ENCODE measurements at places on chromosomes 1 and 21. TPM values are rescaled to one million over a fixed set of nuclear protein-coding genes. Genes with fewer than 3 reads are reported as not detected.

LDLRAD1 gene
- total RNA-seq, result 3.4 TPM

LRRC71 gene
- 7.7 TPM for total RNA-seq

- H3K27me3 ChIP-seq, result no peaks in the 10 kb centered on the region
- H3K36me3 ChIP-seq, result no peaks in the 10 kb centered on the region
- H3K4me1 ChIP-seq, result no peaks in the 10 kb centered on the region
- DNase-seq, result no peak
- H3K4me3 ChIP-seq, result no peak overlapping the region
These were observed 166.6 kb downstream of the DSCAM start for GRCh38 chr21:40680311-40680710.

- H3K27me3 ChIP-seq, result no peaks in the 10 kb centered on the region
- H3K36me3 ChIP-seq, result no peaks in the 10 kb centered on the region
- no peaks in the 10 kb centered on the region for H3K4me1 ChIP-seq
- H3K27ac ChIP-seq, result no peak overlapping the region
These were observed 198.8 kb upstream of the C8B start for GRCh38 chr1:57164584-57164983.

CADM3 gene
- total RNA-seq, result 16.0 TPM

GRCh38 chr1:43902058-43902831 is 31.4 kb upstream of the ARTN start:
- H3K27ac ChIP-seq, result no peak overlapping the region
- DNase-seq, result no peak
- peaks cover 11% of the 10 kb centered on the region for H3K4me1 ChIP-seq
- no peak overlapping the region for H3K4me3 ChIP-seq

ARMH1 gene
- total RNA-seq, result 4.6 TPM

Data from upper lobe of left lung (tissue), 6 donors.